ENCODE measurements at places on chromosomes 11 and 22.

DNA sequence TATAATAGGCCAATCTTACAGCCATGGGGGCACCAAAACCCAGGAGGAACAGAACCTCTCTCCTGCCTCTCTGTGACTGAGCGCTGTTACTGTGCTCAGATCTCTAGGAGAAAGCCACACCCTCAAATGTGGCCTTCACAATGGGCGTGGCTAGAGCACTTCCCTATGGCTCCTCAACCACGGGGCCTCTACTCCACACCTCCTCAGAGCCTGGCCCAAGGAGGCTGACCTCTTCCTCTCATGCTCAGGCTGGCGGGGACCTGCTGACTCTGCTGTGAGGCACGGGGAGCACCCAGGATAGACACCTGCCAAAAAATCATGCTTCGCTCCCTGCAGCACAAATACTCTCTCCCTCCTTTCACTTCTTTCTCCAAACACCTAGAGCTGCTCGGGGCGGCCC is 41.0 kb downstream of the C11orf58 start:
- DNase-seq, result no peak
- peaks cover 30% of the 10 kb centered on the region for H3K4me1 ChIP-seq
- H3K4me3 ChIP-seq, result no peak overlapping the region
- no peak overlapping the region for H3K27ac ChIP-seq

GRCh38 chr11:86459002-86459385 is 84.3 kb downstream of the CCDC81 start:
- DNase-seq, result no peak
- H3K27me3 ChIP-seq, result no peaks in the 10 kb centered on the region
- H3K36me3 ChIP-seq, result no peaks in the 10 kb centered on the region
- no peak overlapping the region for H3K27ac ChIP-seq
- peaks cover 26% of the 10 kb centered on the region for H3K4me1 ChIP-seq
- H3K4me3 ChIP-seq, result no peak overlapping the region

- DNase-seq, result no peak
- H3K4me3 ChIP-seq, result no peak overlapping the region
- no peaks in the 10 kb centered on the region for H3K36me3 ChIP-seq
- peaks cover 13% of the 10 kb centered on the region for H3K4me1 ChIP-seq
- no peaks in the 10 kb centered on the region for H3K27me3 ChIP-seq
Observed at GRCh38 chr11:84234462-84235202, 948.5 kb upstream of the CCDC90B start.

GRCh38 chr11:60005360-60005759 is 11.6 kb upstream of the OOSP4B start:
- no peaks in the 10 kb centered on the region for H3K36me3 ChIP-seq
- H3K4me3 ChIP-seq, result no peak overlapping the region
- no peak for DNase-seq
- H3K27ac ChIP-seq, result no peak overlapping the region
- H3K27me3 ChIP-seq, result no peaks in the 10 kb centered on the region
- H3K4me1 ChIP-seq, result no peaks in the 10 kb centered on the region

- DNase-seq, result no peak
- H3K4me3 ChIP-seq, result no peak overlapping the region
- peaks cover 32% of the 10 kb centered on the region for H3K27me3 ChIP-seq
- H3K4me1 ChIP-seq, result peaks cover 13% of the 10 kb centered on the region
- H3K36me3 ChIP-seq, result no peaks in the 10 kb centered on the region
- no peak overlapping the region for H3K27ac ChIP-seq
Observed at GRCh38 chr11:131690776-131691175, 320.4 kb downstream of the NTM start.

DNA sequence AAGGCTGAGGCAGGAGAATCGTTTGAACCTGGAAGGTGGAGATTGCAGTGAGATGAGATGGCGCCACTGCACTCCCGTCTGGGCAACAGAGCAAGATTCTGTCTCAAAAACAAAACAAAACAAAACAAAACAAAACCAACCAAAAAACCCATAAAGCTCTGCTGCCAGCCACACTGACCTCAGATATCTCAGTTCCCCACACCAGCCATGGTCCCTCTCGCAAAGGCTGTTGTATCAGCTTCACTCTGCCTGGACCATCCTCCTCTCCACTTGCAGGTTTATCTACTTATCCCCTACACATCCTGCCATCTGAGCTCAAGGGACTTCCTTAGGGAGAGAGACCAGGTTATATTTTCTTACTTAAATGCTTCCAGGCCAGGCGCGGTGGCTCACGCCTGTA is 11.1 kb downstream of the BACE1-AS start:
- H3K4me1 ChIP-seq, result peaks cover 11% of the 10 kb centered on the region
- no peak for DNase-seq
- no peak overlapping the region for H3K4me3 ChIP-seq

- no peaks in the 10 kb centered on the region for H3K27me3 ChIP-seq
- no peak overlapping the region for H3K4me3 ChIP-seq
- H3K4me1 ChIP-seq, result peaks cover 41% of the 10 kb centered on the region
- DNase-seq, result no peak
- no peaks in the 10 kb centered on the region for H3K36me3 ChIP-seq
Observed at GRCh38 chr11:12846786-12847615, 162.1 kb upstream of the RASSF10 start.

DNA sequence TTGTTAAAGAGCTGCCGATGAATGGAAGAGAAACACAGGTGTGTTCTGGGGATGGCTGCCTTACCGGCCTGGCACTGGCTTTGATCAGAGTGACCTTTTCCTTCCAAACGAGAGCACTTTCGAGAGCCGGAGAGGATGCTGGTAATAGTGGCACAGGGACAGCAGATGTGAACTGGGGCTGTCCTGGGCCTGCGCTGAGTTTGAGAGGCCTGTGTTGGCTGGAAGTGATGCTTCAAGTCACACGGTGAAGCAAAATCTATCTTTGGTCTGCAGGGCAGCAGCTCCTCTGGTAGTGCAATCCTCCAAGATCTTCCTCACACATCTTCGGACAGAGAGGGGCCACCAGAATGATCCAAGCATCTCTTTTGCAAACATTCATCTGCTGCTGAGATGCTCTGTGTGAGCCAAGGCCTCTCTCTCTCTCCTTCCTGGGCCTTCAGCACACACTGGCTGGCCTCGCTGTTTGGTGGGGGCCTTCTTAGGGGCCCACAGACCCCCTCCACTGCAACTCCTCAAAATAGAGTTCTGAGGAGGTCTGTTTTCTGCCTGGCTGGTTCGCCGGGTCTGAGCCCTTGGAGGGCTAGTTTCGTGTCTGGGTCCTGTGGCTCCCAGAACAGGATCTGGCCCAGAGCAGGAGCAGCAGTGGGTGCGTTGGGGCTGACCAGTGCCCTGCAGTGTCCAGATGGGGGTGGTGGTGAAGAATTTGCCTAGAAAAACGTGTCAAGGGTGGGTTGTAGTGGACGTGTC is 6.4 kb downstream of the MPPED1 start:
- H3K27me3 ChIP-seq, result peaks cover 44% of the 10 kb centered on the region
- DNase-seq, result no peak
- H3K4me1 ChIP-seq, result peaks cover 2% of the 10 kb centered on the region
- no peak overlapping the region for H3K4me3 ChIP-seq
- H3K36me3 ChIP-seq, result no peaks in the 10 kb centered on the region
- H3K27ac ChIP-seq, result no peak overlapping the region

DNA sequence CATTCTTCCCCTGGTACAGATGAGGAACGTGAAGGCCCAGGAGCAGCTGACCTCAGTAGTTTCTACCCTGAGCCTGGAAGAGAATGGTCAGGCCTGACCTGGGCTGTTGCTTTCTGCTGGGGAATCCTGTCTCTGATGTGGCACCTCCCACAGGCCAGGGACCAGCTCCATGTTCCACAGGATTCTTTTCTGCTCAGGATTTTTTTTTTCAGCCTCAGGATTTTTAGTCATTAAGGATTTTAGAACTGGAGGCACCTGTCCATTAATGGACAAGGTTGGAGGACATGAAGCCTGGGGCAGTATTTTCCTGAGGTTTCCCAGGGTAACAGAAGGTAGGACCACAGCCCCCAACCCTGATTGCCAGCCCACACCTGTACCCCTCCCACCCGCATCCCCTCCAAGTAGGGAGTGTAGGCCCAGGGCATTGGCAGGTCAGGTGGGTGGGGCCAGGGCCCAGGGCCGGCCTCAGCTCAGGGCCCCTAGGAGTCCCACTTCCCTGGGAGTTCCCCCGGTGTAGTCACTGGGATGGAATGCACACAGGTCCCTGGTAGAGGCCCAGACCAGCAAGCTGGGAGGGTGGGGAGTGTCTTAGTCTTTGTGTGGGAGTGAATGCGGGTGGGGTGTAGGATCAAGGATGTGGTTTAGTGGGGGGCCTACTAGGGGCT is 16.1 kb downstream of the BIK start:
- H3K27me3 ChIP-seq, result no peaks in the 10 kb centered on the region
- H3K4me3 ChIP-seq, result no peak overlapping the region
- no peak for DNase-seq
- H3K27ac ChIP-seq, result no peak overlapping the region
- no peaks in the 10 kb centered on the region for H3K36me3 ChIP-seq

GRCh38 chr11:115276191-115276590 is 228.0 kb downstream of the CADM1 start:
- H3K4me3 ChIP-seq, result no peak overlapping the region
- peaks cover 2% of the 10 kb centered on the region for H3K4me1 ChIP-seq
- H3K36me3 ChIP-seq, result no peaks in the 10 kb centered on the region
- no peak overlapping the region for H3K27ac ChIP-seq
- H3K27me3 ChIP-seq, result peaks cover 2% of the 10 kb centered on the region

DNA sequence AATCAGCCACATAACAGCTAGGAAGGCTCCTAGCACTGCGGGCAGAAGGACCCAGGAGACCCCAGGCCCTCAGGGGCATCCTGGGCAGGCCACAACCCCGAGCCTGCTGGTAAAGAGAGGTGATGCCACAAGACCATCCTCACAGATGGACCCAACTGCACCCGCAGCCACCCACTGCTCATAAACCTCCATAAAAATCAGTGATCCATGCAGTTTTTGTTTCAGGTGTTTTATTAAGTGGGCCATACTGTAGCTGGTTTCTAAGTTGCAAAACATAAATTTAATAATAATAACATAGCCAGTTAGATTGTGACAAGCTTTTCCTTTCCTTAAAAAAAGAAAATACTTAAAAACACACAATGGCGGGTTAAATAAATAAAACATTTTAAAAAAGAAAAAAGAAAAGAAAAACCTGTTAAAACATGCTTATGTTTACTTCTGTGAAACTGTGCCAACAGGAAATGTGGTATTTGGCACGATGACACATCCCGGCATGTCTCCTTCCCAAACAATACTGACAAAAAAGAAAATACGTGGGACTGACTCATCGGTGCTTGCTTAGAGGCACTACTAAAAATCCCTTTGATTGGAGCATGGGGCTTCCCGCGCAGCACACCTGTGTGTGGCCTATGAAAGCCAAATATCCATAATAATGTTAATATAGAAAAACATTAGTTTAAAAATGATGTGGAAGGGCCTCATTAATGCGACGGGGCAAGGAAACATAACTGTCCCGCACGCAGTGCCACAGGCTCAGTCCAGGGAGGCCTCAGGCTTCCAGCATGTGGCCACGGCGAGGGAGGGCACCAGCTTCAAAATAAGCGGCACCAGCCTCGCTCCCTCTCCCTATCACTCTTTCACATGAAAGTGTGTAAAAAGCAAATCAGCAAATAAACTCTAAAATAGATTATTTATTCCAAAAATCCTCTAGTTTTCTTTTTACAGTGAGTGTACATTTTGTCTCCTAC is 47.5 kb upstream of the SCUBE2 start:
- no peaks in the 10 kb centered on the region for H3K27me3 ChIP-seq
- peak; percentile 30 for DNase-seq

GRCh38 chr22:26648011-26648497 is 9.3 kb upstream of the MIAT start:
- no peak overlapping the region for H3K27ac ChIP-seq
- no peak for DNase-seq
- H3K4me1 ChIP-seq, result peaks cover 11% of the 10 kb centered on the region
- H3K27me3 ChIP-seq, result peaks cover 60% of the 10 kb centered on the region
- H3K36me3 ChIP-seq, result no peaks in the 10 kb centered on the region

DNA sequence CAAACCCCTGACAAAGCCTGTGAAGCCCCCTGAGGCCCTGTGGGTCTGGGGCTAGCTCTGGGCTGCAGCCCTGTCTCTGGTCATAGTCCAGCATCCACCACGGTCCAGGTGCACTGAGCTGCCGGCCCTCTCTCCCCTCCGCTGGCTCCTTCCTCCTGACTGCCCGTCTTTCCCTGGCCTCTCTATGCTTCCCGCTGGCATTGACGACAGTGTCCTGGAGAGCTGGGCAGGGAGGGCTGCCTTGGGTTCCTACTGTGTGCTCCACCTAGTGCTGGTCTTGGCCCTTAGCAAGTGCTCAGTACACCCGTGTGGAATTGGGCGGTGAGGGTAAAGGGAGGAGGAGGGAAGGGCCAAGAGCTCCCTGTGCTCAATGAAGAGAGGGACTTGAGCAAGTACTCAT is 868 bp upstream of the MYEOV start:
- H3K36me3 ChIP-seq, result no peaks in the 10 kb centered on the region
- no peak overlapping the region for H3K4me3 ChIP-seq
- peaks cover 10% of the 10 kb centered on the region for H3K27me3 ChIP-seq
- no peak for DNase-seq
- no peak overlapping the region for H3K27ac ChIP-seq

DNA sequence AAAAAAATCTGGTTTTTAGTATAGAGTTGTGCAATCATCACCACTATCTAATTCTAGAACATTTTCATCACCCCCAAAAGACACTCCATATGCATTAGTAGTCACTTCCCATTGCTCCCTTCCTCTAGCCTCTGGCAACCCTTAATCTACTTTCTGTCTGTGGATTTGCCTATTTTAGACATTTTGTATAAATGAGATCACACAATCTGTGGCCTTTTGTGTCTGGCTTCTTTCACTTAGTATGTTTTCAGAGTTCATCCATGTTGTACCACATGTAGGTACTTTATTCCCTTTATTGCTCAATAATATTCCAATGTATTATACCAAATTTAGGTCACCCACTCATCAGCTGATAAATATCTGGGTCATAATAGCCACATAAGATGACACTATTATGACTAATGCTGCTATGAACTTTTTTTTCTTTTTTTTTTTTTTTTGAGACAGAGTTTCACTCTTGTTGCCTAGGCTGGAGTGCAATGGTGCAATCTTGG is 67.5 kb upstream of the SCUBE2 start:
- DNase-seq, result no peak
- H3K4me3 ChIP-seq, result no peak overlapping the region
- no peak overlapping the region for H3K27ac ChIP-seq
- H3K36me3 ChIP-seq, result peaks cover 34% of the 10 kb centered on the region
- H3K27me3 ChIP-seq, result no peaks in the 10 kb centered on the region
- H3K4me1 ChIP-seq, result no peaks in the 10 kb centered on the region

- peak overlapping the region; percentile 62 for H3K27ac ChIP-seq
- H3K36me3 ChIP-seq, result peaks cover 9% of the 10 kb centered on the region
- no peaks in the 10 kb centered on the region for H3K27me3 ChIP-seq
- DNase-seq, result peak; percentile 64
Observed at GRCh38 chr11:67120881-67121710, 2.0 kb downstream of the KDM2A start.

DNA sequence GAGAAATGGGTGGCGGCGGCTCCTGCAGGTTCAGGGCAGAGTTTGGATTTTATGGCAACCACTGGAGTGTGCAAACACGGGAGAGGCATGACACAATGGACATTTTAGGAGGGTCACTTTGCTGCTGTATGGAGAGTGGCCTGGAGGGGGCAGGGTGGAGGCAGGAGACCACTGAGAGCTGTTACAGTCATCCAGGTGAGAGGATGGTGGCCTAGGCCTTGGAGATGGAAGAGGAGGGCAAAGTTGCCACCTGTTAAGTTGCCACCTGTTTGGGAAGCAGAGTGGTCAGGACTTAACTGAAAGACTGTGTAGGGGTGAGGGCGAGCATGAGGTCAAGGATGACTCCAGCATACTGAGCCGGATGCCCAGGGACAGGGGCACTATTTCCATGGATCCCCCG is 2.3 kb upstream of the RAD9A start:
- peaks cover 2% of the 10 kb centered on the region for H3K27me3 ChIP-seq
- H3K36me3 ChIP-seq, result peaks cover 11% of the 10 kb centered on the region
- H3K4me3 ChIP-seq, result no peak overlapping the region
- H3K4me1 ChIP-seq, result peaks cover 16% of the 10 kb centered on the region
- DNase-seq, result no peak
- no peak overlapping the region for H3K27ac ChIP-seq
